AG10803 (cell line): ENCODE measurements at places on chromosomes 5 and 9.

- DNase-seq = no peak
These were observed 3.8 kb upstream of the SQSTM1 start for GRCh38 chr5:179816796-179817469.

GRCh38 chr9:111691672-111692329, 30.4 kb downstream of the GNG10 start:
- peak; percentile 41 for DNase-seq

GRCh38 chr5:93674866-93675459, 66.4 kb downstream of the POU5F2 start:
- DNase-seq = no peak

DNA sequence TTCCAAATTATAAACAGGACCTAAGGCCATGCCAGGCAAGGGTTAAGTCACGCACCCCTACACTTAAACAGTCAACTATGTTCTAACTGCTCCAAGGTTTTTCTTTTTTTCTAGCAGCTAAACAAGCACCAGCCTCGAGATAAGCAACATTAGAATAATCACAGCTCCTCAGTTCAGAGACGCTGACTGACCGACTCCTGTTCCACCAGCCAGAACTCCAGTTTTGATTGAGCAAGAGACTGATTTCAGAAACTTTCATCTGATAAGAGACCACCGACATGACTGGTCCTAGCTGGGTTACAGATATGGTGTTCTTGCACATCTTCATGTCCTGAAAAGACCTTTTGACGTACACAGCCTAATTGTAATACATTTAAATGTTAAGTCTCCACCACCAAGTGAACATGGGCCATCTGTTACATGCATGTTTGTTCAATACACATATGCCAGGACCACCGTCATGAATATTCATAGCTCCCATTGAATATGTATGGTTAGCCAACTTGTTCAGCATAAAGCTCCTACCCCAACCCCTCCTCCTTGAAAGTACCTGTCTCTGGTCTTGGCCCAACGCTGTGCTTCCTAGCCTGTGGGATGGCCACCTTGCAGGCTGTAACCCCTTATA, 23.7 kb upstream of the OTULINL start:
- no peak for DNase-seq

- DNase-seq = peak; percentile 40
These were observed 494.8 kb upstream of the WWC1 start for GRCh38 chr5:167796672-167797071.

- no peak for DNase-seq
These were observed 219.6 kb upstream of the RORB start for GRCh38 chr9:74277532-74277931.

DNA sequence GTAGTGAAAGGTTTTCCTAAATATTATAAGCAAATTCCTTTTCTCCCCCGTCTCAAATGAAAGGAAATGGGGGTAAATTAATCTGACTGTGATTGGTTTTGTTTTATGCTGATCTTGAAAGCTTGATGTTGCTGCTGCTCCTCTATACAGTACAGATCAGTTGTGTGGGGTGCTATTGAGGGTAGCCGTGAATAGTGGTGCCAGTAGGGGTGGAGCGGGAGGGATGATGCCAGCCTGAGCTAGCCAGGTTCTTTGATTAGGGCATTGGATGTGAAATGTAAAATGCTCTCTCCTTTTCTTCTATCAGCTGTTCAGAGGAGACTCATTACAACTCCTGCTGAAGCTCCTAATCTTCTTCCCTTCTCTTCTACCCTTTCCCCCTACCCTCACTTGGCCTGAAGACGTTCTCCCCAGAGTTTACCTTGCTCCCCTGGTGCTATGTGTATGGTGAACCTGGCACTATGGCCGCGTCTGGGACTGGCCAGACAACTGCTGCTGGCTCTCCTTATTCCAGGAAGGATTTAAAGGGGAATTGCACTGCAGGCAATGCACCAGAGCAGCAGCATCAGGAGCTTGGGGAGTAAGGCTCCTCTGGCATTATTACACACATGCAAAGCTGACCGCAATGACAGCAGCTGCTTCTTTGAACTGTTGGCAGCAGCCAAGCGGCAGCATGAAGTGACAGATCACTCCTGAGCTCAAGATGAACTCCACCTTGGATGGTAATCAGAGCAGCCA, 566 bp downstream of the GPR21 start:
- peak; percentile 17 for DNase-seq

GRCh38 chr5:66862020-66862419, 265.8 kb downstream of the MAST4 start:
- no peak for DNase-seq

DNA sequence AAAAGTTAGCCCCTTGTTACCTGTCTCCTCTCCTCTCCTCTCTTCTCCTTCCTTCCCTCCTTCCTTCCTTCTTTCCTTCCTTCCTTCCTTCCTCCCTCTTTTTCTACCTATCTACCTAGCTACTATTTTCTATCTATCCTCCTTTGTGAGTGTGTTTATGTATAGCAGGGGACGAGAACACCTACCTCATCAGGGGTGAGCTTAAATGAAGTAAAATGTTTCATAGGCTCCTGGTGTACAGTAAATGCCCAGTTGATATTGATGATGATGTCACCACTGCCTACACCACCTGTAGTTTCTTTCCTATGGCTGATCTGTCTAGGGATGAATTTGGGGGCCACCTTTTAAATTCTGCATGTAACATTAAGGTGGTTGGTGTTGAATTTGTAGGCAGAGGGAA, 4.3 kb downstream of the SPIN1 start:
- no peak for DNase-seq

GRCh38 chr9:113851873-113852272, 24.2 kb upstream of the ZNF618 start:
- no peak for DNase-seq

GRCh38 chr9:127846443-127847177, 7.8 kb downstream of the ENG start:
- DNase-seq = no peak

DNA sequence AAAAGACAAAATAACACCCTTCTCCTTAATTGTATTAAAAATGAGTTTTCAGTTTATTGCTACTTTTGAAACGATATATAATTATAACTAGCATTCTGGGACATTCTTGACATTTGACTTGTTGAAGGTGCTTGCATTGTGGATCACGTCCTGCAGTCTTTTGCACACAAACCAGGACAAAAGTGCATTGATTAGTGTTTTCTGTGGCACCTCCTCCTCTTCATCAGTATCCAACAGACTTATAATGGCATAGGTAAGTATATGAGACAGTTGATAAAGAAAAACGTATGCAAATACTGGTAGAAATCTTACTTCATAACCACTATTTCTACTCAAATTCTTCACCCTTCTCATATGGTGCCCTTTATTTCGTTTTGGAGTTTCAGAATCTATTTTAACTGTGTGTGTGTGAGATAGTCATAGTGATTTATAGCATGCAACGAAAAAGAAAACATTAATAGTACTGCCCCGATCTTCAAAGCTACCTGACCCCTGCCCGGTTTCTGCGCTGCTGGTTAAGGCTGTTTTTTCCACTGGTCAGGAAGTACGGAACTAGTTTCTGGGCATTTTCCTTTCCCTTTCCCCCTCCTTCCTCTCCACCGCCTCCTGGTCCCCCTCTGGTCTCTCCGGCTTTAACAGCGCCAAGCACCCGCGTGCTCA, 639 bp upstream of the RASA1 start:
- DNase-seq = no peak

DNA sequence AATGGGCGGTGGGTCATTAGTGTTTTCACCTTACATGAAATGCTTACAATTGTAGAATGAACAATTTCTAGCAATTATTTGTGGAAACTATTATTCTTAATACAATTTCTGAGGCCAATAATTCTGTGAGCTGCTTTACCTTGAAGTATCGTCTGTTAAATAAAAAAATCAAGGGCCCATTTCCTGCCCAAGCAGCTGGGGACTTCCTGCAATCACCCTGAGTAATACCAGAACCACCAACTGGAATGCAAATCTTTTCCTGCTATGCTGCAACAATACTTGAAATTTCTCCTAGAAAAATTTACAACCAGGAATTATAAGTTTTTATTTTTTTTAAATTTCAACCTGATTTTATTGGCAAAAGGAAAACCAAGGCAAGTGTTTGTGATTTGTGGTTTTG, 52.6 kb downstream of the ADAMTS16 start:
- DNase-seq = no peak

- no peak for DNase-seq
These were observed 125.8 kb upstream of the SHB start for GRCh38 chr9:38194870-38195269.

DNA sequence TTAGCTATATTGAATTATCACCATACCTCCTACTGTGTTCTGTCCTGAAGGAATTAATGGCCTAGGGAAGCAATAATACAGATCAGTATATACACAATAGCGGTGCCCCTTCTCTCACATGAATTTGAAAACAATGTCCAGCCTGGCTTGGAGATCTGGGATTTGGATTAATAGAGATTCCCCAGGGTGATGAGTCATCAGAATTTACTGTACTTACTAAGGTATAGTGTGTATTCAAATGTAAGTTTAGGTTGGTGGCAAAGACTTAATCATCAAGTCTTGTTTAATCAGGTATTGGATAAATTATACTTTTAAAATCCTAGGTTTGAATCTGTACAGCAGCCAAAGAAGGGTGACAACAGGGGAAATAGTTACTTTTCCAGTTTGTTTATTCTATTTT, 121.5 kb downstream of the FEM1C start:
- DNase-seq = no peak

GRCh38 chr5:56457887-56458812, 225.0 kb upstream of the ANKRD55 start:
- peak; percentile 70 for DNase-seq

DNA sequence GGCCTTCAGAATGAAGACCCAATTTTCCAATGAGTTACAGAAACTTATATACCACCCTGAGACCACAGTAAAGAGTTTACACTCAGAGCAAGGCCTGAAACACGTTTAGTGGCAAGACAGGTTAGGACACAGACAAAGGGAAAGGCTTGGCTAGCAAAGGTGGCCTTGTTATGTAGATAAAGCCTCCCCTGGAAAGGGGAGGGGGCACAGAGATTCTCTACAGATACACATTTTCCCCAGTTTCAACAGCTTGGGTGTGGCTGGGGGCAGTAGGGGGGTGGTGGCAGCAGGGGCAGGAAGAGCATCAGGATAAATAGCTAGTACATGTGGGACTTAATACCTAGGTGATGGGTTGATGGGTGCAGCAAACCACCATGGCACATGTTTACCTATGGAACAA, 51.9 kb upstream of the PPP1R2B start:
- DNase-seq = no peak

DNA sequence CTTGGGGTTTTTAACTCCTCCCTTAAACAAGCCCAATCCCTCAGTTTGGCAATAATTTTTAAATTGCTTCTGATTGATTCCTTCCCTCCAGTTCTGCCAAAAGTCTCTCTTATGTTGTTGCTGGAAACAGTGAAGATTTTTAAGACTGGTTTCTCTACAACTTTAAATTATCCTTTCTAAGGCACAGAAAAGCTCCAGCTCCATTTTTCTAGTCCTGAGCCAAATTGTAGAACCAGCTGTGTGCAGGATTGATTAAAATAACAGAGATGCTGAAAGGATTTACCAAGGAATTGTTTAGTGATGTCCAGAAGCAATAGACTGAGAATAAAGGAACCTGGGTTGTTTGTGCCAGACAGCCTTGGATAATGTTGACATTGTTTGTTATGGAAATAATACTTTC, 111.3 kb downstream of the NUDT12 start:
- DNase-seq = no peak

DNA sequence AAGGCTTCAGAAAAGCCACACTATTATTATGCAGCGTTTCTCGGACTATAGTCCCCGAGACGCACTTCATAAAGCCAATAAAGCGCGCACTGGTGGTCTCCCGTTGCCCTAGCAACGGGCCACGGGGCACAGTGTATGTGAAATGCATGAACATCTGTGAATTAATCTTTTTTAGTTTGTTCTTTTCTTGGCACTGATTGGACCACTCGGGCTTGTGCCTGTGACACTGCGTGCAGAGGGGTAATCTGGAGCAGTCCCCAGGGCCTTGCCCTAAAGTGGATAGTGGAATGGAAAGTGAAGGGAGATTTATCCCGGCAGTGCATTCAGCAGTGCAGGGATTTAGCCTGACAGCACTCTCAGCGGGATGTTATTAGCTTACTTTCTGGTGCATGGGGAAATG, 92.1 kb downstream of the TLE4 start:
- no peak for DNase-seq

DNA sequence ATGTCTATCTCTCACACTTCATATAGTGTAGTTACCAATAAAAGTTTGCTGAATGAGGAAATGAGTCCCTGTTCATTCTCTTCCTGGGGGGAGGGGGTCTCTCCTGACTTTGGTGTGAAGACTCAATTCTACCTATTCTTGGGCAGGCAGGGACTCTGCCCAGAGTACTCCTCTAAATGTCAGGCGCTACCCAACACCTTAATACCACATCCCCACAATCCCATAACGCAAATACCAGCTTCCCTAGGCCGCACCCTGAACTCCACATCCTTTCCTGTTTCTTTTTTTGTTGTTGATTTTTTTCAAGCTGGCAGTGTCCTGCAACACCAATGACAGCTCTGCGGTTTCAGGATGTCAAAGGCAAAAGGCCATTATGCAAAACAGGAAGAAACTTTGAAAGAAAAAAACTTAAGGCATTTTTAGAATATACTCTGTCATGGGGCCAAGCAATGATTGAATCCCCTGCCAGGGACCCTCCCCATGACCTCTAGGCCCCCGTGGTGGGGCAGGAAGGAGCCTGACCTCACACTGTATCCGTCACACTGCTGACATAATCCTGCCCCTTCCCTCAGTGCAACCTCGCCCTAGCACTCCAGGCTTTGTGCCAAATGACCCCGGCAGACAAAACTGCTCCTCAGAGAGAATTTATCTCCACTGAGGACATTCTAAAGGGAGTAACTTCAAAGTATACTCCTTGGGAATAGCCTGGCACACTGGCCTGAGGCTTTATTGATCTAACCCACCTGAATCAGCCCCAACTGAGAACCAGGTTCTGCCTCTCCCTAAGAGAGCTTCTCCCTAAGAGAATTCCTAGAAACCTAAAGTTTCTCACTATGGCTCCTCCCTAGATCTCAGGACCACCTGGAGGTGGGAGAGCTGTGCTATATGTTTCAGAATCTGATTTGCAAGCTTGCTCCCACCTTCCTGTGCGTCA, 8.0 kb downstream of the B4GALT1 start:
- no peak for DNase-seq

GRCh38 chr9:133449760-133450159, 10.0 kb upstream of the CACFD1 start:
- DNase-seq = no peak

- DNase-seq = no peak
These were observed at the start of gene CCNJL for GRCh38 chr5:160312134-160312959. Gene CCNJL (minus strand): TSS chr5:160312564. CDS start chr5:160311923, 641 bp downstream.
